GM23338 (cell line): ENCODE measurements at places on chromosomes 7 and 10. TPM values are rescaled to one million over a fixed set of nuclear protein-coding genes. Genes with fewer than 3 reads are reported as not detected.

GRCh38 chr7:12431886-12432556, 28.4 kb upstream of the VWDE start:
- peak; percentile 22 for DNase-seq
- no peak overlapping the region for H3K27ac ChIP-seq
- H3K27me3 ChIP-seq = no peaks in the 10 kb centered on the region
- H3K4me1 ChIP-seq = peaks cover 19% of the 10 kb centered on the region
- no peaks in the 10 kb centered on the region for H3K36me3 ChIP-seq

- no peaks in the 10 kb centered on the region for H3K36me3 ChIP-seq
- H3K4me1 ChIP-seq = no peaks in the 10 kb centered on the region
- DNase-seq = no peak
- H3K27ac ChIP-seq = no peak overlapping the region
These were observed 36.7 kb upstream of the HDAC9 start for GRCh38 chr7:18458830-18459229.

DNA sequence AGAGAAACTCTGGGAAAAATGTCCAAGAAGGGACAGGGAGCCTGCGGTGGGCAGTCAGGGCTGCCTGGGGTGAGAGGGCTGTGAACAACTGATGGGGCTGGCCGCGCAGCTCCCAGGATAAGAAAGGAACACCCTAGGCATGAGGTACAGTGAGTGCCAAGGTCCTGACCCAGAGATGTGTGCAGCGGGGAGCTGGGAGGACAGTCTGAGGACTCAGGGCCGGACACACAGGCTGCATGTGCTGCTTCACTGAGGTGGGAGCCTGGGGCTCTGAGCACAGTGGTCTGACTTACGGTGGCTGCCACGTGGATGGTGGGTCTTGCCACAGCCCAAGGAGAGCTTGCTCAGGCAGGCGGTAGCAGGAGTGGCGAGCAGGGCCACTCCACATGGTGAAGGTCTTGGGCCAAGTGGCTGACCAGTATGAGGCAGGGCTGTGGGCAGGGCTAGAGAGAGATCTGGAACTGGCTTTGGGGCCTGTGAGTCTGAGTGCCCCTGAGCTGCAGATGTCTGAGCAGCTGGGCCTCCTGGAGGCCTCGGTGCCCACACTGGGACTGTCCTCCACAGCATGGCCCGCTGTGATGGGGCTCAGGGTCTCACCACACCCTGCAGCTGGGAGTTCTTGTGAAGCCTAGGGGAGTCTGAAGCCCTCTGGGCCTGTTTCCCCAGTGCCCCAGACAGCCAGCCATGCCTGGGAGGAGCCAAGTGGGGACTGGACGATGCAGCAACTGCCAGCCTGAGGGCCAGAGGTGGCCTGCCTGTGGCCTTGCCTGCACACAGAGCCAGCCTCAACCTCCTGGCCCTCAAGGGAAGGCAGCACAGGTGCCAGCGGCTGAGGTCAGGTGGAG, 60.3 kb downstream of the RASGEF1A start:
- H3K27me3 ChIP-seq = no peaks in the 10 kb centered on the region
- H3K27ac ChIP-seq = no peak overlapping the region
- no peak for DNase-seq
- H3K36me3 ChIP-seq = no peaks in the 10 kb centered on the region
- no peaks in the 10 kb centered on the region; the same call in 1 of the 2 replicates for H3K4me1 ChIP-seq
- no peak overlapping the region for H3K4me3 ChIP-seq

- no peak for DNase-seq
- H3K27ac ChIP-seq = no peak overlapping the region
- no peaks in the 10 kb centered on the region for H3K27me3 ChIP-seq
- H3K36me3 ChIP-seq = no peaks in the 10 kb centered on the region; the same call in none of the 2 replicates
- H3K4me1 ChIP-seq = no peaks in the 10 kb centered on the region
- no peak overlapping the region for H3K4me3 ChIP-seq
These were observed 294.1 kb downstream of the GLRX3 start for GRCh38 chr10:130430291-130430690.

GRCh38 chr7:29146888-29147609, 712 bp upstream of the CPVL start:
- peak overlapping the region; percentile 88 for H3K4me3 ChIP-seq
- peak; percentile 43 for DNase-seq
- H3K36me3 ChIP-seq = no peaks in the 10 kb centered on the region
- H3K4me1 ChIP-seq = peaks cover 13% of the 10 kb centered on the region
- H3K27ac ChIP-seq = no peak overlapping the region
- peaks cover 20% of the 10 kb centered on the region for H3K27me3 ChIP-seq

The ATG9B gene
- total RNA-seq = 1.2 and 2.2 TPM in 2 replicates

GRCh38 chr10:23718946-23719345, 280.1 kb downstream of the OTUD1 start:
- H3K27ac ChIP-seq = no peak overlapping the region
- H3K4me1 ChIP-seq = no peaks in the 10 kb centered on the region
- no peak for DNase-seq
- H3K36me3 ChIP-seq = no peaks in the 10 kb centered on the region
- H3K27me3 ChIP-seq = no peaks in the 10 kb centered on the region

The NCAPG2 gene
- total RNA-seq = 76.5 and 91.2 TPM in 2 replicates

DNA sequence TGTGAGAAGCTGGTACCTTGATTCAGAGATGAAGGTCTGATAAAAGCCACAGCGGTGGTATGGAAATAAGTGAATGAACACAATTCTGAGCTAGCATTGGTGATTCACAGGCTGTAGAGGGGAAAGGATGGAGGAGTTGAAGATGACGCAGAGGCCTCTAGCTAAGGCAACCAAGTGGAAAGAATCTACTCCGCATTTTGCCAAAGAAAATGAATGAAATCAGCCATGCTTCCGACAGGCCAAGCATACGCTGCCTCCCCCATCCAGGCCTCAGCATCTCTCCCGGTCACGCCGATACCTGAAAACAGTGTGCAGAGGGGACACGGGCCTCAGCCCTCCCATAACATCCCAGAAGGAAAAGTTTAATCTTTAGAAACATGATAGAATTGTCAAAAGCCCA, 124.3 kb upstream of the UNC5B start:
- H3K27me3 ChIP-seq = no peaks in the 10 kb centered on the region
- DNase-seq = no peak
- no peak overlapping the region for H3K27ac ChIP-seq
- no peaks in the 10 kb centered on the region for H3K4me1 ChIP-seq

The CCDC146 gene
- total RNA-seq = 0.19 and 0.35 TPM in 2 replicates

GRCh38 chr10:7098160-7098762, 312.6 kb downstream of the SFMBT2 start:
- no peaks in the 10 kb centered on the region for H3K36me3 ChIP-seq
- H3K4me3 ChIP-seq = no peak overlapping the region
- no peak for DNase-seq

The SLC13A1 gene
- total RNA-seq = not detected in 2 replicates

- H3K27me3 ChIP-seq = no peaks in the 10 kb centered on the region
- DNase-seq = no peak
- no peak overlapping the region for H3K27ac ChIP-seq
These were observed 37.3 kb downstream of the SLC16A9 start for GRCh38 chr10:59672150-59672875.

DNA sequence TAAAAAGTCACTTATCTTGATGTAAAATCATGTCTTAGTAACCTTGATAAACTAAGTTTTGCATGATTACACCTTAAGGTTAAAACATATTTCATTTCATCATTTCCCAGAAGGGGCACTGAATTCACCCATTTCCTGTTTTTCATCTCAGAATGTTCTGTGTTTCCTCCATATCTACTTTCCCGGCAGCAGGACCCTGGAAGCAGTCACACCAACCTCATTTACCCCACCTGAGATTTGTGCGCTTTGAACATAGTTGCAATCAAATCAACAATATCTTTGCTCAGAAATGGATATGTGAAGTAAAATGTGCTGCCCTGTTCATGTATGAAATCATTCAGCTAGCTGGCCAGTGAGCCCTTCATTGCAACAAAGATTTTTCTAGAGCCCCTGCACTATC, 46.8 kb downstream of the IKZF1 start:
- DNase-seq = no peak
- H3K27me3 ChIP-seq = no peaks in the 10 kb centered on the region
- H3K4me1 ChIP-seq = no peaks in the 10 kb centered on the region
- H3K36me3 ChIP-seq = no peaks in the 10 kb centered on the region
- H3K4me3 ChIP-seq = no peak overlapping the region

GRCh38 chr10:131776496-131776895, 124.3 kb upstream of the PPP2R2D start:
- H3K27ac ChIP-seq = no peak overlapping the region
- H3K36me3 ChIP-seq = no peaks in the 10 kb centered on the region; the same call in 1 of the 2 replicates
- H3K4me1 ChIP-seq = no peaks in the 10 kb centered on the region
- no peak for DNase-seq

The CACNB2 gene
- 3.8 and 5.9 TPM in 2 replicates for total RNA-seq

The POLR2J2 gene
- total RNA-seq = 0.50 and 3.8 TPM in 2 replicates

The RHOBTB1 gene
- total RNA-seq = 13.2 and 24.8 TPM in 2 replicates

The CYP3A4 gene
- not detected in 2 replicates for total RNA-seq

The PDE1C gene
- 0.28 and 0.74 TPM in 2 replicates for total RNA-seq

GRCh38 chr7:70728872-70729552, 402.9 kb upstream of the GALNT17 start:
- peak; percentile 94 for DNase-seq
- peak overlapping the region; percentile 20; the same call in 1 of the 2 replicates for H3K4me3 ChIP-seq
- H3K27me3 ChIP-seq = no peaks in the 10 kb centered on the region
- H3K36me3 ChIP-seq = no peaks in the 10 kb centered on the region
- peaks cover 53% of the 10 kb centered on the region for H3K4me1 ChIP-seq

DNA sequence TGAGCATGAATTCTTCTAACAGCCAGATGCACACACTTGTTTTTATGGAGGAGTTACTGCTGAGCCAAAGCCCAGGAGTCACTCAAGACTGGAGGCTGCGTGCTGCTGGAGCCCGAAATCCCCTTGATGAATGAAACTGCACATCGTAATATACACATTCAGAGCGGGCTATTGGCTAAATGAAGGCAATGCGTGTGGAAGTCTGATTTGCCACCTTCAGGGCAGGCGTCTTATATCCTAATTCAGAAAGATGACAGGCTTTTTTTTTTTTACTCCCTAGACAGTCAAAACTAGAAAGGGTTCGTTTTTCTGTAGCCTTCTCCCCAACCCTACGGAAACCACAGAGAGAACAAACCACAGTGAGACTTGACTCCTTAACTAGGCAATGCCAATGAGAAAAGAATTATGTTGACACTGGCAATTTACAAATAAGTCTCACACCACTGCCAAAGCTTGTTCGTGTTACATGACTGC, 227.2 kb upstream of the KLF14 start:
- no peaks in the 10 kb centered on the region; the same call in 1 of the 2 replicates for H3K36me3 ChIP-seq
- no peak for DNase-seq
- no peaks in the 10 kb centered on the region for H3K27me3 ChIP-seq
- peaks cover 7% of the 10 kb centered on the region; the same call in 1 of the 2 replicates for H3K4me1 ChIP-seq

DNA sequence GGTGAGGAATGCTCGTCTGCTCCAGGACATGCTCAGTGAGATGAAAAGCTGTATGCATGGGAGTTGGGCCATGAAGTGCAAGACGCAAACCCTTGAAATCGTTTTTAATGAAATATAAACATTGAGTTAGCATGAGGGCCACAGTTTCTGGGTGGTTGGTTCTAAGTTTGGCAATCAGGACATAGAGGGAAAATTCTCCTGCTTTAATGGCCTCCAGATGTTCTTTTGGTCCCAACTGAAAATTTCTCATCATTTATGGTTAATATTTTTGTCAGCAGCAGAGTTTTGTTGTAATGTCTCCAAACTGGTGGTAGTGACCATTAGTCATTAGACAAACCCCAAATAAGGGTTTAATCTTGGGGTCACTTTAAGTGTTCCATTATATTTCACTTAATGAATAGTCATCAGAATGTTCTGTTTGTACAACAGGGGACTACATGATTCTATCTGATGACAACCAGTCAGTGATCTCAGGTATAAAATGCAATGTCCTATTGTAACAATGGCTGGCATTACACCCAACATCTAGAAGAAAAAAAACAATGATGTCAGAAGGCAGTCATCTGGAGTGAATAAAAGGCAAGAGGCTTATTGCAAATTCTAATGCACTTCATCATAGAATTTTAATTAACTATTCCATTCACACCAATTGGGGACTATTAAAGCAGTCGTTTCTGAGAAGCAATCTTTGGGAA, 197.4 kb downstream of the JCAD start:
- no peak overlapping the region for H3K4me3 ChIP-seq
- DNase-seq = no peak
- no peaks in the 10 kb centered on the region for H3K27me3 ChIP-seq
- no peaks in the 10 kb centered on the region for H3K36me3 ChIP-seq
- H3K4me1 ChIP-seq = no peaks in the 10 kb centered on the region

DNA sequence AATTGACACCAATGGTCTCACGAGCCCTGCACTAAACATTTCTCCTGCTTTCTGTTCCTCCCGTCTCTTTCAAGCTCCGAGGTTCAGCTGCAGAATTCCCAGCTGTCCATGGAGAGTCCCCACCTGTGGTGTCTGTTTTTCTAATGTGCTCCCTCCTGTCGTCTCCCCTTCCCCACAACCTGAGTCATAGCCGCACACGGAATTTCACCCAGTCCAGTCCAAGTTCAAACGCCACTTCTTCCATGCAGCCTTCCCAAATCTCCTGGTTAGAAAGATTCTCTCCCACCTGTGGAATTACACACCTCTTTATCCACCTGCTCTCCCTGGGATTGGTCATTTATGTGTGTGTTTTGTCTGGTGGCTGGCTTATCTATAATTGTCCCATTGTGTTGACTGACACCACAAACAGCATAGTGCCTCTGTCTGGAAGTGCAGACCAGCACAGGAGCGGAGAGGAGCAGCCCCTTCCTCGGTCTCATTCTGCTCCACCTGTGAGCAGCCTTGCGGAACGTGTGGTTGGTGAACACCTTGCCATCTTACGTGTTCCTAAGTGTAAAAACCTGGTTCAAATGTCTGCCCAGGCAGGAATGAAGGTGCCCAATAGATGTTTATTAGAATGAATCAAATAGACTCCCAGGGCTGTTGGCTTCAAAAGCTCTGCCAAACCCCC, 3.3 kb upstream of the DIP2C start:
- no peaks in the 10 kb centered on the region for H3K36me3 ChIP-seq
- H3K27ac ChIP-seq = no peak overlapping the region
- H3K27me3 ChIP-seq = peaks cover 22% of the 10 kb centered on the region
- peaks cover 9% of the 10 kb centered on the region; the same call in 1 of the 2 replicates for H3K4me1 ChIP-seq
- DNase-seq = no peak

DNA sequence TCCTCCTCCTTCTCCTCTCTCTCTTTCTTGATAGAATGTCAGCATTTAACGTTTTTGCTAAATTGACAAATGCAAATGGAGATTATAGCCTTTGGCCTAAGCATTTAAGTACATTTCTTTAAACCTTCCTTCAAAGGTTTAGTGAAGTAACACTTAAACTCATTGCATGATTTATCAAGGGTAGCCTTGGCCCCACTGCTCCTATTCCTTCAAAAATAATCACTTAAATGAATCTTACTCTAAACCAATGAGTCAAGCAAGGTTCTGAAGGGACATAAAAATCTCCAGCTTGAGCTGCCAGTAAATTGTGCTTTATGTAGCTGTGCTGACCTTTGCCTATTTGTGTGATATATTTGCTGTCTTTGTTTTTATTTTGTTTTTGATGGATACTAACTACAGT, 358.5 kb upstream of the AKR1E2 start:
- no peak overlapping the region for H3K27ac ChIP-seq
- no peak for DNase-seq
- no peaks in the 10 kb centered on the region for H3K27me3 ChIP-seq

The EMX2 gene
- total RNA-seq = not detected in 2 replicates

The GGCT gene
- total RNA-seq = 104 and 113 TPM in 2 replicates

GRCh38 chr7:108284349-108285002, 154.3 kb upstream of the LAMB4 start:
- H3K36me3 ChIP-seq = no peaks in the 10 kb centered on the region
- no peak overlapping the region for H3K4me3 ChIP-seq
- H3K4me1 ChIP-seq = no peaks in the 10 kb centered on the region
- H3K27ac ChIP-seq = no peak overlapping the region
- no peaks in the 10 kb centered on the region for H3K27me3 ChIP-seq
- DNase-seq = no peak
